ENCODE measurements at places on chromosomes 12 and 14.

DNA sequence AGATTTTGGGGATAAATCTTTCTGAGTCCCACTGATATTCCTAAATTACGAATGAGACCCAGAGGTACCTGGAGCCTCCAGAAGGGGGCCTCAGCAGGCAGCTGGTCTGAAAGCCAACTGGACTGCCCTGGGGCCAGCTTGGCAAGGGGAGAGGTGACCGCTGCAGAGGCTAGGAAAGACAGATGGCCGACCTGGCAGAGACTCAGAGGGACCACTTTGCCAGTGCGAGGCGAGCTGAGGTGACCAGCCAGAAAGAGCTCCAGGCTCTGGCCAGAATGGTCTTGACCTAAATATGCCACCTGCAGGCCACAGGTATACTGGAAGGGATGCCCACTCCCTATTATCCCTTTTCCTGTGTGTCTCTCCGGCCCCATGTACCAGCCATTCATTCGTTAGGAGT, 256.8 kb upstream of the GARIN6 start:
- DNase-seq, result no peak

GRCh38 chr14:70514168-70515069, 20.4 kb downstream of the ADAM20 start:
- no peak for DNase-seq

DNA sequence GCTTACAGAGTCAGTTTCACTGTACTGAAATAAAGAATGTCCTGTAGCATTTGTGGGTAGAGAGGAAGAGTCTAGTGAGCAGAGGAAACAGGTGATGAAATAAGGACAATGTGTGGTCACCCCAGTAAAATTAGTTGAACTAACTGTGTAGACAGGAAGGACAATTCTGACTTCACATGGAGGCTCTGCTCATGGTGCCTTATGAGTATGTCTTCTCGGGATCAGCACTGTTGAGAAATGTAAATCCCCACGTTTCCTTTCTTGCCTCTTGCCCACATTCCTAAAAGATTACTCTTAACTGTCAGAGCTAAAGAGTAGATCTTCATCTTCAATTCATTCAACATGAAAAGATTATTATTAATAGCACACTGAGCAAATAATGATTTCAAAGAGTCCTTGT, 113.2 kb upstream of the FLRT2 start:
- no peak for DNase-seq

- no peak for DNase-seq
These were observed 193.5 kb upstream of the EEA1 start for GRCh38 chr12:93122569-93123091.

DNA sequence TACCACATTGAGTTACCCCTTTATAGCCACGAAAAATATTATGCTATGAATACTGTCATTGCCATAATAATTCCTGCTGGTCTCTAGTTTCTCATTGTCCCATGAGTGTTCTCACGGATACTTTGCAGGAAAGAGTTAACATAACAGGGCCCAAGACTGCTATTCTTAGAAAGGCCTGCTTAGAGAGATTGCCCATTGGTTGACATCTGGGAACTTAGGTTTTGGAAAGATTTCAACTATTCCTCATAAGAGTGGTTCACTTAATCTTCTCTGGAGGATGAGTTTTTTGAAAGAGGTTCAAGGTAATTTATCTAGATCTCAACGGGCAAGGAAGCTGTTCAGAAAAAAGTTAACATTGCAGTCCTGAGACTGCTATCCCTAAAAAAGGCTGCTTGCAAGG, 18.4 kb upstream of the PRPF39 start:
- DNase-seq, result no peak

Measured in stimulated activated CD8-positive, alpha-beta memory T cell treated with anti-CD3 and anti-CD28 coated beads, Interleukin-12 subunit alpha, Interleukin-12 subunit beta, amount 100 ng/mL, for 1 hour (primary cell).